ENCODE measurements at places on chromosomes 5 and 9.

DNA sequence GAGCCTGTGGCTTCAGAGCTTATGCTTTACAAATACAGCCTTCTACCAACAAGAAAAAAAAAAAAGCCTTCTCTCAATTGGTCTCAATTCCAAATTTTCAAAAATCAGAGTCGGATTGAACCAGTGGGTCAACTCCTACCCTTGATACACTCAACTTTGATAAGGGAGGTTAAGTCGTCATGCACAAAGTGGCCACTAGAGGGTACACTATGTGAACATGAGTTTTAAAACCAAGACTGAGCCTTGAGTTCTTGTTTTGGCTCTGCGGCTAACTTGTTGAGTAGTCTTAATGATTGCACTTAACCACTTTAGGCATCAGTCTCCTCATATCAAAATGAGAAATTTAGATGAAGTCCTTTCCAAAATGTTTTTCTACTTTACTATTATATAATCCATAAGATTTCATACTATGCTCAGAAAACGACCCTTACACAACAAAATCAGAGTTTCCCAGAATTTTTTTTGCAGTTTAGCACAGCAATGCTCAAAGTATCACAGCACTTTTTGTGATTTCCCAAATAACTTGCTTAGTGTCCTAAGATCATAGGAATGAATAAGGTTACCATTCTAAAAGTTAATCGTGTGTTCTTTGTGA, 92.9 kb upstream of the MTAP start:
- DNase-seq = no peak

- DNase-seq = no peak
These were observed 46.8 kb upstream of the PLPP6 start for GRCh38 chr9:4615251-4615650.

DNA sequence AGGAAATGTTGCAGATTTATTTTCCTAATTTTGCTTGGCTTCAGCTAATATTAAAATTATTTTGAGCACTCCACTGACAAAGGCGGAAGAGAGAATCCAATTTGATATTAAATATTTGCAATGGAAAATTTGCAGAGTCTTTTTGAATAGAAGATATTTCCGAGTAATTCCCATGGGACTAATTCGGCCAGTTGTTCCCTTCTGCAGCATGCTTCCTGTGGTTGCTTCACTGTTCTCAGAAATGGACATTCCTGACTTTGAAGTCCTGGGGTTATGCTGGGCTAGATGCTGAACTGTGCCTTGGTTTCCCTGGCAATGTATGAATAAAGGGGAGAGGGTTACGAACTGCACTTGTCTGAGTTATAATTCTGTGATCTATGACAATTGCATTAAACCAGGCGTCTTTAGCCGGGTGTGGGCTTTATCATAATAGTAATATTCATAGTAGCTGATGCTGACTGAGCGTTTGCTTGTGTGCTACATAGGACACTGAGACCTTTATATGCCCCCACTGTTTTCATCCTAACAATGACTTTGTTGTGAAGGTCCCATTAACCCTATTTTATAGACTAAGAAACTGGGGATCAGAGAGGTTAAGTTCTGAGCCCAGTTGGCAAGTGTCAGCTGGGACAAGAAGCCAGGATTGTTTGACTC, 114.5 kb upstream of the SPRY4 start:
- DNase-seq = peak; percentile 28

DNA sequence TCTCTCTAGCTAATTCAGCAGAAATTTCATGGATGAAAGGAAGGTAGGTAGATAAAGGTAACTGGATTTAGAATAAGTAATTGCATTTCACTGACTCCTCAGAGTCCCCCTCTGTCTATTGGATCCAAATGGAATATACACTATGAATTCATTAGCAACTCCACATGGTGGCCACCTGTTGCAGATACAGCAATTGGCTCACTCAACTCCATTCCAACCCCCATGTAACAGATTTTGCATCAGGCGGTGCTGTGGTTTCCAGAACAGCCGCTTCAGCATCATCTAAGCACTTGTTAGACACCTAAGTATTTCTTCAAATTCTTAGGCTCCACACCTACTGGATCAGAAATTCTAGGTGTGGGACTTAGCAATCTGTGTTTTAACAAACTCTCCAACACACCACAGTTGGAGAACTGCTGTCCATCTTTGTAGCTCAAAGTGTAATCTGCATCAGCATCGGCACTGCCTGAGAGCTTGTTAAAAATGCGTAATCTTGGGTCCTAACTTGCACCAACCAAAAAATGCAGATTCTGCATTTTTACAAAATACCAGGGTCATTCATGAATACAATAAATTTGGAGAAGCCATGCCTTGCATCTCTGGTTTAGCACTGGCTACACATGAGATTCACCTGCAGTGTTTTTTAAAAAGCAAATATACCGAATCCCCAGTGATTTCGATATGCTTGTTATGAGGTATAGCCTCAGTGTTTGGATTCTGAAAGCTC, 413.8 kb upstream of the CD180 start:
- no peak for DNase-seq

DNA sequence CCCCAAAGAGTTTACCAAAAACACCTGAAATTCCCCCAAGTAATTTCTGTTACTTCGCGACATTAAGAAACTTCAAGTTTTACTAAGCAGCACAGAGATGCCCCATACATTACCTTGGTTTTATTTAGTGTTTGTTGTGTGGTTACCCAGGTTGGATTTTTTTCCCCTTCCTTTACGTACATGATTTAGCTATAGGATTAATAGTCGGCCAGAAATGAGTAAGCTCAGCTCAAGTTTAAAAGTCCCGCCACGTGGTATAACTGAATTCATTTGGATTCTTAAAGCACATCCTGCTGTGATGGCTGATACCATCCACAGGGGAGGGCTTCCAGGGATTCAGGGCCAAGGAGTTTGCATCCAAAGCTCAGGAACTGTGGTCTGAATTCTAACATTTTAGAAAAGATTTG, 75.9 kb downstream of the DAP start:
- no peak for DNase-seq

DNA sequence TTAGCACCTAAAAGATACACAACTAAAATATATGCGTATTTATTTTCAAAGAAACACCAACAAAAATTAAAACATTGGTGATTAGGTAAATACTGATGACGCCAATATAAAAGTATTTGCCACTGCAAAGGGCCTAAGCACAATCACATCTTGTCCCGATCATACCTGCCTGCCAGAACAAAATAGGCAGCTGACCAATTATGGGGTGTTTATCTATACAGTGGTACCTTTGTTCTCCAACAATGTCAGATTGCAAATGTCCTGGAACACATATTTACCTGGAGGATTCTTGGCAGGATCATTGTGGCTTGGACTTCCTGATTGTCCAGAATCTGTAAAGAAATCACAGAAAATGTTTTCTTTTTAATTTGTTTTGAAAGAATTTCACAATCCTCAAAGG, 134.5 kb downstream of the NFIB start:
- no peak for DNase-seq

- DNase-seq = no peak
These were observed 351.8 kb downstream of the SPOCK1 start for GRCh38 chr5:137147346-137147745.

DNA sequence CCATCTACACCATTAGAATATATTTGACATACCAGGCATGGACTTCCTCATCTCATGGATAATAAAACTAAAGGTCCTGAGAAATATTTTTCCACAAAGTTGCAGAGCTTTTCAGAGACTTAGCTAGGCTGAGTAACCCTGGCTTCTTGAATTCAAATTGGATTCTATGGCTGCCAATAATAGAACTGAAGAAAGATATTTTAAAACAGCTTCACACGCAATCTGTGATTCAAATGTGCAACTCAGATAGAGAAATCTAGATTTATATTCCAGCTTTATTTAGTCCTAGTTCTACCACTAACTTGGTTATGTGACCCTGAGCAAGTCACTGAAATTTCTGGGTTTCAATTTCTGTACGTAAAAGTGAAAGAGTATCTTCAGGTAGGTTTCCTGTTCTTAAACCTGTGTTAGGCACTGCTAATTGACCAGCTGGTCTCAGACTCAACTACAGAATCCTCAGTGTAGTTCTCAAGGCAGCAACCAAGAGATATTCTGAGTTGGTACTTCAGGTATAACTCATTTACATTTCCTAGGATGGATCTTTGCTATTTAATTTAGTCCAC, 235.3 kb downstream of the GABRB2 start:
- DNase-seq = no peak

DNA sequence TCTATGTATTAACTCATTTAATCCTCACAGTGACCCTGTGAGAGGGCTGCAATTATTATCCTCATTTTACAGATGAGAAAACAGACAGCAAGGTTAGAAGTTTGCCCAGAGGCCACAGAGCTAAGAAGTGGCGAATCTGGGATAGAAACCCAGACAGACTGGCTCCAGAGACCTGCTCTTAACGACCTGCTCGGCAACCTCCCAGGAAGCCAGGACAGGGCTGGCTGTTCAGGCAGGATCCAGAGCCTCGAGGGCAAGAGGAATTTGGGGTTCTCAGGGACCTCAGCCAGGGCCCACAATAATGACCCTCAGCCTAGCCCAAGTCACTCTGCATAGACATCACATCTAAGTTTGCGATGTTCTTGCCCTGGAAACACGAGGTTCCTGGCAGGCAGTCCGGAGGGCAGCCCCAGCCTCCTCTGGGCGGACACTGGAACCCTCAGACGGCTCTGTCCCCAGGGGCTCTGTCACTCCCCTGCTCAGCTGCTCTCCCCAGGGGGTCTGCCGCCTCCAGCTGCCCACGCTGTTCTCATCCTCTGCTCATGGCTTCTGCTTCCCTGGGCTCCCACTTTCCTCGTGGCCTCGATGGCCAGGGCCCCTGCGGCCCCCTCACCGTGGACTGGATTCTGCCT, 138.5 kb upstream of the ERCC6L2 start:
- no peak for DNase-seq

DNA sequence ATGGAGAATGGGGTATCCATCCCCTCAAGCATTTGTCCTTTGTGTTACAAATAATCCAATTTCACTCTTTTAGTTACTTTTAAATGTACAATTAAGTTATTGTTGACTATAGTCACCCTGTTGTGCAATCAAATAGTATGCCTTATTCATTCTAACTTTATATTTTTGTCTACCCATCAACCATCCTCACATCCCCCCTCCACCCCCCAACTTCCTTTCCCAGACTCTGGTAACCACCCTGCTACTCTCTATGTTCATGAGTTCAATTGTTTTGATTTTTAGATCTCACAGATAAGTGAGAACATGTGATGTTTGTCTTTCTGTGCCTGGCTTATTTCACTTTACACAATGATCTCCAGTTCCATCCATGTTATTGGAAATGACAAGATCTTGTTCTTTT, 15.4 kb upstream of the RANBP17 start:
- DNase-seq = no peak

DNA sequence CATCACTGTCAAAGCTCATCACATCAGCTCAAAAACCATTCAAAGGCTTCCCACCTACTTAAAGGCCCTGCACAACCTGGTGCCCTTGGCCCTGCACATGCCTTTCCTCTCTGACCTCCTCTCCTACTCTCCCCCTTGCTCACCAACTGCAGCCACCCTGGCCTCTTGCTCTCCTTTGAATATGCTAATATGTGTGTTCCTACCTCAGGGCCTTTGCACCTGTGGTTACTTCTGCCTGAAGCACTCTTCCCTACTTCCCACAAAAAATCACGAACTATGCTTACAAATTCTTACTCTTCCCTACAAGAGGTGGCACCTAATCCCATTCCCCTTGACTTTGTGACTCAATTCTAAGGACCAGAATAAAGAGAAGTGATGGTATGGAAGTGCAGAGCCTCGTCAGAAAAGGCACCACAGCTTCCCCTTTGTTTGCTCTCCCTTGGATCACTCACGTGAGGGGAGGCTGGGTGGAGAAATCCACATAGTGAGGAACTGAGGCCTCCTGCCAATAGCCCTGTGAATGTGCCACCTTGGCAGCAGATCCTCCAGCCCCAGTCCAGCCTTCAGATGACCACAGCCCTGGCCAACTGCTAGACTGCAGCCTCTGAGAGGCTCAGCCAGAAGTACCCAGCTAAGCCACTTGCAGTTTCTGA, 3.2 kb upstream of the TMEM171 start:
- DNase-seq = no peak

GRCh38 chr5:34455098-34455497, 201.0 kb upstream of the RAI14 start:
- no peak for DNase-seq

DNA sequence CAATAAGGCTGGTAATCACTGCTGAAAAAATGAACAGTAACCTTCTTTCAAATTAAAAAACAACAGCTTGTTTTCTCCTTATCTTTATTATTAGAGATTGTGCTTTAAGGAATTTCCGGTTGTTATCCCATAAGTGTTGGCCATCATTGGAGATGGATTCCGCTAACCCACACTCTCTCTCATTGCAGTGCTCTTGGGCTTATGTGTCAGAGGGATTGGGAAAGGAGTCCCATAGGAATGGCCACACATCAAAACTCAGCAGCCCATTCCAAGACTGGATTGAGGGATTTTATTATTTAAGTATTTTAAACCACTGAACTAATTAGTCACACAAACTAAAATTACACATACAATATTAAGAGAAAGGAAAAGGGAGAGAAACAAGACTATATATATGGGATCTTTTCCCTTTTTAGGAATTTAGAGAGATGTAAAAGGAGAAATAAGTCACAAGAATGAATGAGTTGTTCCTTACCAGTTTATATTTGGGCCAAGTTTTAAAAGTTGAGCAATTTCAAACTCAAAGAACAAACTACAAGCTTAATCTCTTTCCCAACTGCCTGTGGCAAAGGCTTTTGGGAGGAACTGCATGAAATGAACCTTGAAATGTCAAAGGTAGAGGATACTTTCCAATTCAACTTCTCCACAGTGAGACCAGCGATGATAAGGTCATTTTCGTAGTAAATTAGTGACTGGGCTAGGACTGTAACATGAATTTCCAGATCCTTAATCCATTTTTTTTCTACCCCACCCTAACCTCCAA, 2.4 kb downstream of the SPINK6 start:
- no peak for DNase-seq

GRCh38 chr9:95733741-95734666, 141.5 kb upstream of the ERCC6L2 start:
- no peak for DNase-seq

DNA sequence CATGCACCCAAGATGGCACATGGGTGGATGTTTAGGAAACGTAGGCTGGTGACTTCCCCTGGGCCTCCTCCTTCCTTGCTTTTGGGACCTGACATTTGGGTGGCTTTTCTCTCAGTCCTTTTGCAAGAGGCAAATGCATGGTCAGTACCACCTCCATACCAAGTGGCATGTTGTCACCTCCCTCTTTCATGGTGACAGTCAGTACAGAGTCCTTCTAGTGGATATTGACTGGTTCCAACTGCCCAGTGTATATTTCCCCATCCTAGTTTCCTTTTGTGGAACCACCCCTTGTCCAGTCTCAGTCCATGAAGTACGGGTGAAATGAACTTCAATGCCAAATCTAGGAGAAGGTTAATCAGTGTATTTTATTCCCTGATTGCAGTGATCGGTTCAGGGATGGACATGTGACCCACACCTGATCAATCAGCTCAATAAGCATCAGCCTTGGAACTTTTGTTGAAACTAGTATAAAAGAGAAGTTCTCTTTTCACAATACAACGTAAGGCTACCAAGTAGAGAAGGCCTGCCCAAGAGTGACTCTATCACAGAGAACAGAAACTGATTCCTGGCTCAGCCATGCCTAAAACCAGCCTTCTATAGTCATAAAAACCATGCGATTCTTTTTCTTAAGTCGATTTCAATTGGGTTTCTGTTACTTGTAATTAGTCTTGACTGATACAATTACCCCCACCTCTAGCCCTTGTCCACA, 143.4 kb upstream of the KLF9 start:
- no peak for DNase-seq

Data from smooth muscle cell of the brain vasculature (primary cell).